ENCODE measurements at places on chromosomes 5 and 9.
A peak's percentile ranks its signal among the peaks of the same experiment; 100 is the strongest.

DNA sequence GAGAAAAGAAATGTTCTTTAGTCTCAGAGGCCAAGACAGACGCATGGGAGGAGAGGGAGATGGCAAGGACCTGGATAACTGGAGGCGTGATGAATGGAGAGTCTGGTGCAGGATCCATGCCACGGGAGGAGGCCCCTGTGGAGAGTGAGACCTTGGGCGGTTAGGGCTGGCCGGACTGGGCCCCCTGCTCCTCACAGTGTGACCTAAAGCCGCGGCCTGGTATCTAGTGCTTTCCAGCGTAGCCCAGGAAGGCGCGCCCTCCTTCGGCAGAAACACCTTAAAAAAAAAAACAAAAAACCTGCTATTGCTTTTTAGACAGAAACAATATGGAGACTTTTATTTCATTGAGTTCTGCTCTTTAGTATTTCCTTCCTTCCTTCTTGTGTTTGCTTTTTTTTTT is 33.1 kb downstream of the SCGB3A1 start:
- no peak for DNase-seq

DNA sequence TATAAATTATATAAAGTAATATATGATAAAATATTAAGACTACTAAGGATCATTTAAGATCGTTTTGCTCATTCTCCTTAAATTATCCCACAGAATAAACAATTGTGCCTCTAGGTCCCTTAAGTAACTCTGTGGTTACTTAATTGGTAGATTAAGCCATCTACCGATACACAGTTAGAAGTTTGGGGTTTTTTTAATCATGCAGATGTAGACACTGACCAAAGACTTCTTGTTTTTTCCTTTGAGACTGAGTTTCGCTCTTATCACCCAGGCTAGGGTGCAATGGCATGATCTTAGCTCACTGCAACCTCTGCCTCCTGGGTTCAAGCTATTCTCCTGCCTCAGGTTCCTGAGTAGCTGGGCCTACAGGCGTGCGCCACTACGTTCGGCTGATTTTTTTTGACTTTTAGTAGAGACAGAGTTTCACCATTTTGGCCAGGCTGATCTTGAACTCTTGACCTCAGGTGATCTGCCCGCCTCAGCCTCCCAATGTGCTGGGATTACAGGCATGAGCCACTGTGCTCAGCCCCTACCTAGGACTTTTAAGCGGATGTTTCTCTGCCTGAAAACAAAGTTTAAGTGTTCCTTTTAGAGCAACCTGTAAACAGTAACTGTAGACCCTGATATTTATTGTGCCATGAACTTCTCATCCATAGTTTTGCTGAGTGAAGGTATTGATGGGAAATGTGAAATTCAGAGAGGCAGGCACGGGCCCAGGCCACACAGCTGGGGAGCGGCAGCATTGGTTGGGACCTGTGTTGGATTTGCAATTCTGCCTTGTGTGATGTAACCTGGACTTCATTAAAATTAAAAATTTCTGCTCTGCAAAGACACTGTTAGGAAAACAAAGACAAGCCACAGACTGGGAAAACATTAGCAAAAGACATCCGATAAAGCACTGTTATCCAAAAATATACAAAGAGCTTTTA is 11.6 kb downstream of the CEL start:
- no peak for DNase-seq

DNA sequence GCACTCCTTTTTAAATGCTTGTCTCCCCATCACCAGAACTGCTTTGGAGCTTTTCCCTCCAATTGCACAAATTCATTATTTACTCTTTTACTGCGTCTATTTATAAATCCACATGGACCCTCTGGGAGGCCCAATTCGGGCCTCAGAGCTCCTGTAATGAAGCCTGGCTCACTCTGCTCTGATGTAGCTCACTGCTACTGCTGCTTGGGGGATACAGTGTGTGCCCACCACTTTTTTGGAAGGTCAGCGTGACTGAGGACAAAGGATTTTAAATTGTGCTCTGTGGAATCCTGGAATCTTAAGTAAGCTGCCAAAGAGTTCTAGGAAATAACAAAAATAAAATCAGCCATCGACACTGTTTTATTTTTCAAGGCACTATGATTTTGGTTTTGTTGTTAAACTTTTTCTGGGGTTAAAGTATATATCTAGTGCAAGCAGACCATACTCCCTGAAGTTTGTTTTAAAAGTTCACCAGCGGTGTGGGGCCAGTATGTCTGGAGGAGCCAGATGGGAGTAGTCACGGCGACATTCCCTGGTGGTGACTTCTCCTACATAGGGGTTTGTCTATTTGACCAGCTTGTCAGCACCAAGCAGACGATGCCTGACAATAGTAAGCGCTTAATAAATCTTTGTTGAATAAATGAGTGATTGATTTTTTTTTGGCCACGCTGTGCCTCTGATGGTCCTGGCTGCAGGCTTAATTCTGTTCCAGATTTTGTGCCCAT is 142.8 kb downstream of the TMEM38B start:
- DNase-seq = no peak

DNA sequence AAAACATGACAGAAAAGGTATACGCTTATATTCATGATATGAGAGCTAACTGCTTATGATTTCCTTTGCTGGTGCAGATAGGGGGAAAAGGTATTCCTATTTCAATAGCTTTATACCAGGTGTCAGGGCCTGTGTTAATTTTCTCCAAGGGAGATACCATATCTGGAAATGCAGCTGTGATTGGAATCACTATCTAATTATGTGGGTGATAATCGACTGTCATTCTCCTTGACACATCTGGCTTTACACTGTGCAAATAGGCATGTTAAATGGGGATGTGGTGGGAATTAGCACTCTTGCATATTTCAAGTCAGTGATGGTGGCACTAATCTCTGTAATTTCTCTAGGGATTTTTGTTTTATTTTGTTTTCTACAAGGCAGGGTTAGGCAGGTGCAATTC is 611.1 kb downstream of the CDH9 start:
- no peak for DNase-seq

DNA sequence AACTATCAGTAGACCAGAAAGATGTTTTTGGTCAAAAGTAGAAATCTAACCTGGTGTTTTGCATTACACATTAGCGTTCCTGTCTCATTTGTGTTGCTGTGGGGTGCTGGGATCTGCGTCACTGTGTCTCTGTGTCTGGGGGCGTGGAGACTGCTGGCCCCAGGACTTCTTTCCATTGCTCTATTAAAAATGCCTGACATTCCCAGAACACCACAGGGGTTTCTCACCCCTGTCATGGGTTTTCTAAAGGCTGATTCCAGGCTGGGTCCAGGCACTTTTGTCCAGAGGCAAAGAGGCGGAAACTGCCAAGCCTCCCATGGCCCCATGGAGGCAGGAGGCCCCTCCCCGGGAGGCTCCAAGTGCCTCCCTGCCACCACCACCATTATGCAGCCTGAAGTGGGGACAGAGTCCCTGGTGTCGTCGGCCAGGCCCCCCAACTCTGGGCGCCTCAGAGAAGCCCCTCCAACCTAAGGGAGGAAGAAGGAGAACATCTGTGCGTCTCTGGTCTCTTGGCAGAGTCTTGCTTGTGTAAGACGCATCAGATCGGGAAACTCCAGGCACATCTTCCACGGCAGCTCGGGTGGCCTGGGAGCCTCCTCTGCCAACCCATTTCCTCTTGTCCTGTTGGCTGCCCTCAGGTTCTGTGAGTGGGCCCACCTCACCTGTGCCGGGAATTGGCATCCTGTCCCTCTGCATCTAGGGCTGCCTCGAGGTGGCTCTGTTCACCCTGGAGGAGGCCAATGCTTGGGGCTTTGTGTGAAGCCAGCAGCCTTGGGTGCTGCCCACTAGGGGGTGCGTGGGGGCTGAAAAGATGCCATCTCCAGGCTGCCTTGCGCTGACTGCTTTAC is 13.8 kb upstream of the PLEKHG4B start:
- DNase-seq = no peak

DNA sequence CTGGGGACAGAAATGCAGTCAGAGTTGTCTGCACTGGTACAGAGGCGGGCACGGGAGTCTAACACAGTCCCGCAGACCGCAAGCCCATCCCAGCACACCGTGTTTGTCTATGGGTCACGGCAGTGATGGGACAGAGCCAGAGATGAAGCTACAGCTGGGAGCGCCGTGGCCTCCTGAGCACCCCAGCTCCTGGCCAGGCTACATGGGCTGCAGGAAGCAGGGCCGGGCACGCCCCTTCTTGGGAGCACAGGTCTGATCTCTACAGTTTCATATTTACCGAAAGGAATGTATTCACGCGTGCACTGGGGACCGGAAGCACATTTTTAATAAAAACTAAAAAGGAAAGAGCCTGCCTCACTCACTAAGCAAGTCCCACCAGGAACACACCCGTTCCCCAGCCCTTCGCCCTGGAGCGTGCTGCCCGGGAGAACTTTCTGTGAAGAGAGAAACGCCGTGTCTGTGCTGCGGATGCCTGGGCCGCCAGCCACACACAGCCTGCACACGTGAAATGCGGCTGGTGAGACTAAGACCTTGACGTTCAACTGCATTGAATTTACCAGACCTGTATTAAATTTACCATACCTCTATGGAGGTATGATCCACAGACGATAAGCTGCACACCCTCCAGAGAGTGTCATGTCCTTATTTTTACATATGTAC is 81.1 kb downstream of the VAV2 start:
- DNase-seq = no peak

- DNase-seq = no peak
These were observed 482 bp downstream of the NFIB start for GRCh38 chr9:14313378-14313940.

DNA sequence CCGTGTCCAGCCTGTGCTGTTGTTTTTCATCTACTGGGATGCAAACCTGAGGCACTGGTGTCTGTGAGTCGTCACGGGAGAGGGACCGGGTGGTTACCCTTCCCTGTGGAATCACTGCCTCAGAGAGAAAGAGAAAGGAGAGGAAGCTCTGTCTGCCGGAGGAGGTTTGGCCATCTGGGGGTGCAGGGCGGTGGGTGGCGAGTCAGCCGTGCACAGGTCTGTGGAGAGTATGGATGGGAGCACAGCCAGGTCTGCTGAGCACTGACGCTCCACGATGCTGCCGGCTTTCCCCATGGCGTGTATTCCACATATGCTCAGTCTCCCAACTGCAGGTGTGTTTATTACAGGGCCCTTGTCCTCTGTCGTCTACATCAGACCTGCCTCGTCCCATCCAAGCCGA is 395.2 kb upstream of the IRX4 start:
- DNase-seq = no peak

DNA sequence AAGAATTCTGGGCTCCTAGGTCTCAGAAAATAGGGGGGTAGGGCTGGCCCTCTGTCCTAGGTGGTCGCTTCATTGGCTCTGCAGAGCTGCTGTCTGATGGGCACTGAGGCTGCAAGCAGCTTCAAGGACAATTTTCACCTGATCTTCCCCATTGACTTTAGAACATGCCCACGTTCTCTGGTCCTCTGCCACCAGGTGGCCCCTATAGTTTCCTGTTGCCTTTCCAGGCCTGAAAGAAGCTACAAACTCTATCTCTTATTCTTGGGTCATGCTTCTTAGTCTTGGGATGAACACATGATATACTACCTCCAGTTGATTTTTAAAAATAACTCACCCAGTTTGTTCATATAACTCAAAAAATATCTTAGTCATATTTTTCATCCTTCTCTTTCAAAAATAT is 26.3 kb downstream of the SPZ1 start:
- no peak for DNase-seq

DNA sequence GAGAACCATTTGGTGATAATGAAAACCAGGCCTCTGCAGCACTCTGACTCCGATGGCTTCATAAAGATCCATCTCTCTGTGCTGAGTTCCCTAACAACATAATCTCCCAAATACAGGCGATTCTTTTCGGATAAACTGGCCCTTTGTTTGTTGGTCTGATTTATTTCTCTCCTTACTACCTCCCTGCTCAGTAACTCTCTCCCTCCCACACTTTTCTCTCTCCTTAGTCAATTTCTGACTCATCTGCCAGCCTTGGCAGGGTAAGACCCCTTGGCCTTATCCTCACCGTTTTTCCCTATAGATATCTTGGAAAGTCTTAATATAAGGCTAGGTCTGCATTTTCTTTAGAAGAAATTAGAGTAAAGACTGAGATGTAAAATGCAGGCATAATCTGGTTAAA is 128.7 kb downstream of the BRINP1 start:
- no peak for DNase-seq

GRCh38 chr9:4933177-4933576 is 51.9 kb upstream of the JAK2 start:
- DNase-seq = peak; percentile 34

DNA sequence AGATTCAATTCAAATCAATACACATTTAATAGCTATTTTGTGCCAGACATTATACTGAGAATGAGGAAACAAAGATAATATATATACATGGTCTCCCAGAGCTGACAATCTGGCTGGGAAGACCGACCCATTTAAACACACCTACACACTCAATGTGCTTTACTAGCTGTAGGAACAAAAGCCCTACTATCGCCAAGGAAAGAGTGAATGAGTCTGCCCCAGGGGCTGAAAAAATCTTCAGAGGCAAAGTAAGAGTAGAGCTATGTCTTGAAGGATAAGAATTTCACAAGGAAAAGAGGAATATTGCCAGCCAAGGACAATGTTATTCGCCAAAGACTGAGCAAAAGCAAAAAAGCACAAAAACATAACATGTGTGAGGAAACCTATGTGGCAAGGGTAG is 6.6 kb downstream of the PFDN1 start:
- DNase-seq = no peak

GRCh38 chr5:3230254-3230653 is 365.4 kb upstream of the IRX1 start:
- DNase-seq = no peak

GRCh38 chr5:84573017-84573712 is 188.5 kb upstream of the EDIL3 start:
- DNase-seq = no peak

- DNase-seq = no peak
These were observed 120.1 kb upstream of the TMEM161B start for GRCh38 chr5:88388476-88389337.

GRCh38 chr5:95027775-95028174 is 257.1 kb downstream of the MCTP1 start:
- DNase-seq = no peak

DNA sequence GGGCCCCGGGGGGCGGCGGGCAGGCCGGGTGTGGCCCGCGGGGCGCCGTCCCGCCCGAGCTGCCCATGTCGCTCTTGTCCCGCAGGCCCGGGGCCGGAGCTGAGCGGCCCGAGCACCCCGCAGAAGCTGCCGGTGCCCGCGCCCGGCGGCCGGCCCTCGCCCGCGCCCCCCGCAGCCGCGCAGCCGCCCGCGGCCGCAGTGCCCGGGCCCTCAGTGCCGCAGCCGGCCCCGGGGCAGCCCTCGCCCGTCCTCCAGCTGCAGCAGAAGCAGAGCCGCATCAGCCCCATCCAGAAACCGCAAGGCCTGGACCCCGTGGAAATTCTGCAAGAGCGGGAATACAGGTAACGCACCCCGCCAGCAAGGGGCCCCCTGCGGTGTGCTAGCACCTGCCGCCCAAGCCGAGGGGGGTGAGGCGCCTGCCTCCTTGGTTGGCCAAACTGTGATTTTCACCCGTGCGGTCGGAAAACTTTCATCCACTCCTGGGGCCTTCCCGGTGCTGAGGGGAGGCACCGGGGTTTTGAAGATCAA is 32.1 kb downstream of the SMARCA2 start:
- DNase-seq = no peak
